Fibroblast of skin of left quadriceps (primary cell): ENCODE measurements at places on chromosomes 6 and 20.

DNA sequence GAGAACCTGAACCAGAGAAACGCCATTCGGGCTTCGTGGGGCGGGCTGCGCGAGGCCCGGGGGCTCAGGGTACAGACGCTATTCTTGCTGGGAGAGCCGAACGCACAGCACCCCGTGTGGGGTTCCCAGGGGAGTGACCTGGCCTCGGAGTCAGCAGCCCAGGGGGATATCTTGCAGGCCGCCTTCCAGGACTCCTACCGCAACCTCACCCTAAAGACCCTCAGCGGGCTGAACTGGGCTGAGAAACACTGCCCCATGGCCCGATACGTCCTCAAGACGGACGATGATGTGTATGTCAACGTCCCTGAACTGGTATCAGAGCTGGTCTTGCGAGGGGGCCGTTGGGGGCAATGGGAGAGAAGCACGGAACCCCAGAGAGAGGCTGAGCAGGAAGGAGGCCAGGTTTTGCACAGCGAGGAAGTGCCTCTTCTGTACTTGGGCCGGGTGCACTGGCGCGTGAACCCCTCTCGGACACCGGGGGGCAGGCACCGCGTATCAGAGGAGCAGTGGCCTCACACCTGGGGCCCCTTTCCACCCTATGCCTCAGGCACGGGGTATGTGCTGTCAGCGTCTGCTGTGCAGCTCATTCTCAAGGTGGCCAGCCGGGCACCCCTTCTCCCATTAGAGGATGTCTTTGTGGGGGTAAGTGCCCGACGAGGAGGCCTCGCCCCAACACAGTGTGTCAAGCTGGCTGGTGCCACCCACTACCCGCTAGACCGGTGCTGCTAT lies 904 bp downstream of the B3GALT4 start:
- no peak for DNase-seq

DNA sequence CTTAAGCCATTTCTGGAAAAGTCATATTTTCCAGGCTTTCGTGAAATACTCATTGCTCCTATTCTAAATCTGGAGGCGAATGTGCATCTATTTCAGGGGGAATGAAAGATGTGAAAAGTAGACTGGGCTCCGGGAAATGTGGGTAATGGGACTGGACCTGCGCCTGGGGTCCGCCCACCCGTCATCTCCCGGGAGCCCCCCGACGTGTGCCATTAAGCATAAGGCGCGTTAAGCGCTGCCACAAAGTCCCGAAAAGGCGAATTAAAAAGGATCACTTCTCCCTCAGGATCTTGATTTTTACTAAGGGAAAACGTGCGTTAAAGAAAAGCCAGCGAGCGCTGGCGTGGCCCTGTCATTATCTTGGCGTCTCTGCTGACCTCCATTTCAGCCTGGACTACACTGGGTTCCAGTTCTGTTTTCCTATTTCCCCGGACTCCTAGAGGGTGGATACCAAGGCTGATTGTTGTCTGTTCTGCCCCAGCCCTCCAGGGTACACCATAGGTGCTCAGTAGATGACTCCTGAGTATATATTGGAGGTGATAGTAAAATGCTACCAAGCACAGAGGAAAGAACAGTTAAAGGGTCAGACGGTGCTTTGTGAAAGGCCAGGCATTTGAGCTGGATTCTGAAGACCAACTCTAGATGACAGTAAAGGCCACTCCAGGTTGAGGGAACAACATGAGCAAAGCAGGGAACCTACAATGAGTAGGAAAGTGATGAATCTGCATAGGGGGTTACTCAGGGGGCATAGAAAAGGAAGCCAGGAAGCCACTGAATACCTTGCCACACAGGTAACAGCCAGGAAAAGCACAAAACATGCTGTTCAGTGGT lies 89.2 kb upstream of the ARID1B start:
- peak; percentile 60 for DNase-seq

- DNase-seq: no peak
Measured at GRCh38 chr20:51326201-51326819, 216.2 kb downstream of the NFATC2 start.

GRCh38 chr6:141169419-141169818 lies 963.3 kb upstream of the GJE1 start:
- peak; percentile 90 for DNase-seq

- peak; percentile 76 for DNase-seq
Measured at GRCh38 chr20:23257848-23258746, 92.5 kb upstream of the NXT1 start.

DNA sequence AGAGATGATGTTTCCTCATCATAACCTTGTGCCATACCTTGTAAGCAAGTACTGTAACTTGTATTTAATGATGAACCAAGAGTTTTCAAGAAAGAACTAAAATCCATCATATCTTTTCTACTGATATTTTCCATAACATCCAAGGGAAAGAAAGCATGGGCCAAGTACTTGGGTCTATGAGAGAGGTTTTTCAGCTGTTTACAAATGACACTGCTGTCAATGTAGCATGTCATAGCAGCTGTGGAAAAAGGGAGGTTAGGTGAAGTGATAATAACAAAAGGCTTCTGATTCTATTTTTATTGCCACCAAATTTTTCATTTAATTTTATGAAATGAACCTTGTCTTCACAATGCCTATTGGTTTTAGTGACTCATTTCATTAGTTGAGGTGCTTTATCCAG lies 482.3 kb downstream of the LMBRD1 start:
- no peak for DNase-seq

- no peak for DNase-seq
Measured at GRCh38 chr6:154012852-154013251, 26.2 kb upstream of the OPRM1 start.

- no peak for DNase-seq
Measured at GRCh38 chr6:147507162-147508041, 1.1 kb upstream of the SAMD5 start.

GRCh38 chr20:44571362-44571988 lies 10.9 kb upstream of the PKIG start:
- peak; percentile 40 for DNase-seq

GRCh38 chr6:116468293-116468692 lies 7.1 kb downstream of the CALHM6 start:
- DNase-seq: no peak

GRCh38 chr6:148528292-148528691 lies 185.7 kb downstream of the SASH1 start:
- DNase-seq: no peak

DNA sequence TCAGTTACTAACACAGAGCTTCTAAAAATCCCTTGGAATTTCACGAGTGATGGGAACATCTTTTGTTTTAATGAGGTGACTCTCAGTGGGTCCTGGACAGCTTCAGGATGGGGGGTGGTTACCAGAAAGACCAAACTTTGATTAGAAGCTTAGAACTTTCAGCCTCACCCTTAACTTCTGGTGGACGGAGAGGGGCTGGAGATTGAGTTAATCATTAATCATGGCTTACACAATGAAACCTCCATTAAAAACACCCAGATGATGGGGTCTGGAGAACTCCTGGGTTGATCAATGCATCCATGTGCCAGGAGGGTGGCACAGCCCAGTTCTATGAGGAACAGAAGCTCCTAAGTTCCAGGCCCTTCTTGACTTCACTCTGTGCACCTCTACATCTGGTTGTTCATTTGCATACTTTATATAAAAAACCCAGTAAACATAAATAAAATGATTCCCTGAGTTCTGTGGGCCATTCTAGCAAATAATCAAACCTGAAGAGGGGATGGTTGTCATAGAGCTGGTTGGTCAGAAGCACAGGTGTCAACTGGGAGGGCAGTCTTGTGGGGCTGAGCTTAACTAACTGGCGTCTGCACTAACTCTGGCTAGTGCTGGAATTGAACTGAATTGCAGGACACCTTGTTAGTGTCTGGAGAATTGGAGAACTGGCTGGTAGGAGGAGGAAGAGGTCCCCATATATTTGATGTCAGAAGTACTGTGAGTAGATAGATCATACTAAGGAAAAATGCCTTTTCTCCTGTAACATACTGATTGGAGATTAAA lies 10.3 kb downstream of the RMND1 start:
- DNase-seq: no peak

DNA sequence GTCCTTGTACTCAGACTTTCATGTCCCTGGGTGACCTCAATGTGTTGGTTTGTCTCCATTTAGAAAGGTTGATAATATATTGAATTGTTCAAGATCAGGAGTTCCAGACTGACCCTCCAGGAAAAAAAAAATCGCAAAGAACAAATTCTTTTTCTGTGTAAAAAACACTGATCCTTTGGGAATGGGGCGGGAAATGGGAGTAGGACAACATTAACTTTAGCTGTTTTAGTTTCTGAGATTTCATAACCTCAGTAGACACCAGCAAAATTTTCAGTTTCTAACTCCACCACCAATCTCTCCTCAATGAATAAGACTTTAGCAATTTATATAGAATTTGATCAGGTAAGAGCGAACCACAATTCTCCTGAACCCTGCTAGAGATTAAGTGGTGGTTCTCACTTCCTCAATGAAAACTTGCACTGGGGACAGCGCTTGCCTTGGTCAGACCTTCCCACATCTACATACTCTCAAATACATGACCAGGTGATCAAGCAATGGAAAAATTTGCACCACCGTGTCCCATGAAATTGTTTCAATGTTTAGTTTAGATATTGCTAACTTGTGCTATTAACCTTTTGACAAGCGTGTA lies 231.2 kb upstream of the PLN start:
- no peak for DNase-seq

DNA sequence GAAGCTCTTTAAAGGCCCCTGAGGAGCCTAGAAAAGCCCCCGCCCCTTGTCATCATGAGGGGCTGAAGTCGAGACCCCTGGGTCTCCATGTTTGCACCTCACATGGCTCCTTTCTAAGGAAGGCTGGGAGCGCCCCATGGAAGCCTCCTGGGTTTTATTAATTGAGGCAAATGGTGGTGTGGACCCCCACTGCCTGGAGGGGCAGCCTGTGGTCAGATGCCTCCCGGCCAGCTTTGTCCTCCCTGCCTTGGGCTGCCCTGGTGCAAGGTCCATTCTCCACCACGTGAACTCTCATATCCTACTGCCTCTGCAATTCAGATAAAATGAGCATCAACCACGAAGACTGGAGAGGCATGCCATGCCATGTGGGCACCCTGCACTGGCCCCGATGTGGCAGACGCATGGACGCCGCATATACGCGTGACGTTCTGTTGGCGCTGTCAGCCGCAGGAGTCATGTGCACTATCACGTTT lies 295.5 kb downstream of the TAF4 start:
- DNase-seq: no peak
